Vagina (tissue), 2 donors: ENCODE measurements at places on chromosomes 1 and 21. TPM values are rescaled to one million over a fixed set of nuclear protein-coding genes. Genes with fewer than 3 reads are reported as not detected.

DNA sequence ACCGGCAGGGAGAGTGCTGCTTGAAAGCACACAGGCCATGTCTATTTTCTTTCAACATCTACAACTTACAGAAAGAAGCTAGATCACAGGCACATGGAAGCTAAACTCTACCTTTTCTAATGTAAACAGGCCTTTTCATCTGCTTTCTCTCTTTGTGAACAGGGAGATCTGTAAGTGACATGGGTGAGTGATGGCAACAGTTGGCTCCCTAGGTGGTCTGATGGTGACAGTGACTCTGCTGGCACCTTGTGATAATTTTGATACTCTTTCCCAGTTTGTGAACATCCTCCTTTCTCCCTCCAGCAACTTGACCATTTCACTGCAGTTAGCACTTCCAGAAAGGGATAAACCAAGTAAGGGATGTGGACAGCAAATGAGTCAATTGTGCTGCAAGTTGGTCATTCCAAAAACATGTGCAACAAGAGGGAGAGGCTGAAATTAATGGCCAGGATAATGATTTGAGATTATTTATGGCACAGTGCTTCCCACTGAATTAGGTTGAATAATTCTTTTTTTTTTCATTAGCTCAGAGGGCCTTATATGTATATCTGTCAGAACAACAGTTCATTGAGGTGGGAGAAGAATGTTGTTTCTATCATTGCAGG lies 89.5 kb downstream of the XCL2 start:
- DNase-seq: no peak

The SLFNL1 gene
- 1.2 TPM for total RNA-seq

GRCh38 chr1:97739596-97740103 lies 181.2 kb downstream of the DPYD start:
- no peak for DNase-seq

The MINDY1 gene
- total RNA-seq: 27.0 TPM

DNA sequence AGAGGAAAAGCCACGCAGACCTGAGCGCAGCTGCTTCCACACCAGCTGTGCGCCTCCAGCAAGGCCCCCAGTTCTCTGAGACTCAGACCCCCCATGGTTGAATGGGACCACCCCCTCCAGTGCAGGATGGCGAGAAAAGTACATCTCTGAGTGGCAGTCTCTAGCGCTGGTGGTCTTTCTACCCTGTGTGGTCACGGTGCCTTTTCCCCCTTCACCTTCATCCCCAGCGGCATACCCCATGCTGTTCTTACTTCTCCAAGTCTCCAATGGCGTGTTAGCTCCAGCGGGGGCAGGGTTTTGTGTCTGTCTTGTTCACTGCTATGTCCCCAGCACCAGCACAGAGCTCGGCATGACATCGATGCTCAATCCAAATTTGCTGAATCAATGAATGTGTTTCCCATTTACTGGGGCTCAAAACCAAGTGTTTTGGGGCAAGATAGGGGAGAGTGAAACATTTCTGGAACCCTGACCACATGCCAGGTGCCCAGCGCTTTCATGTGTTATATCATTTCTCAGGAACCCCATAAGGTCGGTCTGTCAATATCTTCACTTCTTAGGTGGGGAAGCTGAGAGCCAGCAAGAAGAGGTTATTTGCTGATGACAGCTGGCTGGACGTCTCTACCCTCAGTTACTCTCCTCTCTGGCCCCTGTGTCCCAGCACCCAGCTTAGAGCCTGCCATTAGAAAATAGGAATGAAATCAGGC lies 959 bp upstream of the SDC3 start:
- no peak for DNase-seq

DNA sequence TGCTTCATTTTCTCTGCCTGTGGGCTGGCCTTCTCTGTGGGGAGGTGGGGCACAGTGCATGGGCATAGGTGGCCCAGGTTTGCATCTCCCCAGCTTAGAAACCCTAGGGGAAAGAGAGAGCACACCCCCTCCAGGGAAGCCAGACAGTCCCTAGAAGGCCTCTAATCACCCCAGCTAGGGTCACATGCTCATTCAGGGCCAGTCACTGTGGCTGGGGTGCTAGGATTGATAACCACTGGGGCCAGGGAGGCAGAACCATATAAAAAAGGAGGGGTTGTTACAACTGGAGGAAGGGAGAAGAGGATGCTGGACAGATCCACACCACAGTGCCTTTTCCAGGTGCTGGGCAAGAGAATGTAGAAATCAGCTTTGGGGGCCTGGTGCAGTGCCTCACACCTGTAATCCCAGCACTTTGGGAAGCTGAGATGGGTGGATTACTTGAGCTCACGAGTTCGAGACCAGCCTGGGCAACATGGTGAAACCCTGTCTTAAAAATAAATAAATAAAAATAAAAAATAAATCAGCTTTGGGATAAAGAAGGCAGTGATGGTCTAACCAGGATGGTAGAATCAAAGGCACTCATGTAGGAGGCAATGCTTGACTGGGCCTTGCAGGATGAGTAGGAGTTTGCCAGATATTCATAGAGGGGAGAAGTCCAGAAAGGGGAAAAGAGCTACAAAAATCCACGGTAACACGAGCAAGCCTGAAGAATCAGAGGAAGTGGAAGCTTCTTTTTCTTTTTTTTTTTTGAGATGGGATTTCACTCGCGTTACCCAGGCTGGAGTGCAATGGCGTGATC lies 19.5 kb downstream of the FBLIM1 start:
- DNase-seq: no peak

The TMEM9 gene
- total RNA-seq: 58.7 TPM

GRCh38 chr1:56284928-56285327 lies 294.4 kb downstream of the PLPP3 start:
- no peak for DNase-seq

DNA sequence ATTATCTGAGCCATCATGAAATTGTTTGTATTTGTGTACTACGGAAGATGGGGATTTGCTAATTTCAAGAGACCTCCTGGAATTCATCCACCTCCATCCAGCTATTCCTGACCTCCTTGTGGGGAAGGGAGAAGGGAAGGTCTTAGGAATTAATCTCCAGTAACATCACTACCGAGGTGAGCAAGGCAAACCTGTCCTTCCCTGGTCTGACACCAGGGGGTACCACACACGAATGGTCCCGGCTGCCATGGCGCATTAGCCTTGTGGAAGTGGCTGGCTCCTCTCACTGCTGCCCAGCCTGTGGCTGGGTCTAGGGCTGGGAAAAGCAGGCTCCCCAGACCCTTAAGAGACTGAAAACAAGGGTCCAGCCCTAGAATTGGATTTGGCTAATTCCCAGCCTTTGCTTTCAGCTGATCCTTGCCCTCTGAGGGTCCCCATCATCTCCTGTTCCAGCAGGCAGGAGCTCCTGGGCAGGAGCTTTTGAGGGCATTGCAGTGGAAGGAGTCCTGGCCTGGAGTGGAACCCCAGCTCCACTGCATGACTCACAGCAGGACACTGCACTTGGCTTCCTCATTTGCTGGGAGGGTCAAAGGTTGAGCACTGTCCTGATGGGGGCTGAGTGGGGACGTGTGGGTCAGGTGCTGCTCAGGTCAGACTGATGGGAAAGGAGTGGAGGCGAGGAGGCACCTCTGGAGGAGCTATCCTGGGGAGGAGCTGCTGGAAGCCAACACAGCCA lies 34.8 kb downstream of the RIMS3 start:
- no peak for DNase-seq
